ENCODE measurements at places on chromosomes 2 and 18.

DNA sequence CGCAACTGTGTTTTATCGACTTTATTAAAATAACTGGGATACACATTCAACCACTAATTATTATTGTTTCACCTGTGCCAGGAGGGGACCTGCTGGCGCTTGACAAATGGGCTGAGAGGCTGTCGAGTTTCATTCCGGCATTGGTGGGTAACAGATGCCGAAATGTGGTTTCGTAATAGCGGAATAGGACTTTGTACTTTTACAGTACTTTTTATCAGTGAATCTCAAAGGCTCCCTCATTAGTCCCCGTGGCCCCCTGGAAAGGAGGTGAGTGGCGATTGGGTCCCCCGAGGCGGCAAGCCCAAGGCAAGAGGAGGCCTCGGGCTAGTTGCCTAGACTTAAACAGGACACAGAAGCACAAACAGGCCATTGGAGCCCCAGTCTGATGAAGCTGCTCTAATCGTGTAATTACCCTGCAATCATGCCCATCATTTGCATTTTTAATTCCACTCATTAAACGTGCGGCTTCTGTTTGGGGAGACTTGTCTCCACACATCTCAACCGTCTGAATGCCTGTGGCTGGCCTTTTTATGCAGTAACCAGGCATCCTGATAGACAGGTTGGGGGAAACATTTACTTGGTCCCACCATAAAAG lies 193.2 kb downstream of the INO80D start:
- no peak for DNase-seq

DNA sequence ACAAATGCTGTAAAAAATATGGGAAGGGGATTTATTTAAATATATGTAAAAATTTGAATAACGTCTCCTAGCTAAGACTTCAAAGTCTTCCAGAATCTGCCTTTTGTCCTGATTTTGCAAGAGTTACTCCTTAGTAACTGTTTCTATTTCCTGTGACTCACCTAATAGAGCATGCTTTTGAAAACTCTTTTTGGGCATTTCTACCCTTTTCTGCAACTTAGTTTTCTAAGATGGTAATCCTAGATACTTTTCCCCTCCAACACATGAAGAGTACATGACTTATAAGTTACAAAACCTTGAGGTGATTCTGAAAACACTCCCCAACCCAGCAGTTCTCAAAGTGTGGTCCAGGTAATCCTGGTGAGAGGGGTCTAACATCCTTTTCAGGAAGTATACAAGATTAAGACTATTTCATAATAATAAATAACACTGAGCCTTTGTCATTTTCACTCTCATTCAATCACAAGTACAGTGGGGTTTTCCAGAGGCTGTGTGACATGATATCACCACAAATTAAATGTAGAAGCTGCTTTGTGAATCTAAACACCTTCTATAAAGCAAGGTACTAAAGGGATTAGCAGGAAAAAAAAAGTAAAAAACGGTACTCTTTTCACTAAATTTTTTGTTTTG lies 31.9 kb downstream of the PPP4R3B start:
- no peak for DNase-seq

GRCh38 chr2:75522543-75523312 lies 38.0 kb downstream of the EVA1A start:
- DNase-seq: no peak

DNA sequence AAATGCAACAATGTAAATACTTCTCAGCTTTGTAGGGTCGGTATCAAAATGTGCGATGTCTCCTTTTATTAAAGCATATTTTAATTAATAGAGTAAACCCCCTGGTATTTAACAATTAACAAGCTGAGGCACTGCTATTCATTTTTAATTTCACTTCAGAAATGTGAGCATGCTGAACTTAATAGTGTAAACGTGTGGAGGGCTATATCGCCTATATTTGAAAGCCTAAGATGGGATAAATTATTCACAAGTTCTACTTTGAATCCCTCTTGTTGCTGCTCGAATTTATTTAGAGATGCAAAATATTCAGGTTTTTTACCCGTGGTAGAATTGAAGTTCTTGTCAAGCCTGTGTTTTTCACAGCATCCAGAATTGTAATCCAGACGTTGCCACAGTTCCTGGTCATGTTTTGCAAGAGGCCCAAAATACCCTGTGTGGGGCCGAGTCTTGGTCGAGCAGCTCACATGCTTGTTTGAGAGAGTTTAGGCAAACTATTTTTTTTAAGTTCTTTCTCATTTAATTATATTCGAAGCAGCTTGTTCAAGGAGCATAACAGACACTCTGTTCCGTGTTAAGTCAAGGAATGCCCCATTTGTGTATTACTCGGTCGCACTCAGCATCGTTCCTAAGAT lies 2.5 kb downstream of the SALL3 start:
- DNase-seq: no peak

- no peak for DNase-seq
Observed at GRCh38 chr2:17229414-17229813, 288.8 kb downstream of the RAD51AP2 start.

GRCh38 chr2:159640176-159640575 lies 23.8 kb upstream of the BAZ2B start:
- DNase-seq: no peak

GRCh38 chr18:59834267-59834666 lies 65.5 kb upstream of the PMAIP1 start:
- no peak for DNase-seq

DNA sequence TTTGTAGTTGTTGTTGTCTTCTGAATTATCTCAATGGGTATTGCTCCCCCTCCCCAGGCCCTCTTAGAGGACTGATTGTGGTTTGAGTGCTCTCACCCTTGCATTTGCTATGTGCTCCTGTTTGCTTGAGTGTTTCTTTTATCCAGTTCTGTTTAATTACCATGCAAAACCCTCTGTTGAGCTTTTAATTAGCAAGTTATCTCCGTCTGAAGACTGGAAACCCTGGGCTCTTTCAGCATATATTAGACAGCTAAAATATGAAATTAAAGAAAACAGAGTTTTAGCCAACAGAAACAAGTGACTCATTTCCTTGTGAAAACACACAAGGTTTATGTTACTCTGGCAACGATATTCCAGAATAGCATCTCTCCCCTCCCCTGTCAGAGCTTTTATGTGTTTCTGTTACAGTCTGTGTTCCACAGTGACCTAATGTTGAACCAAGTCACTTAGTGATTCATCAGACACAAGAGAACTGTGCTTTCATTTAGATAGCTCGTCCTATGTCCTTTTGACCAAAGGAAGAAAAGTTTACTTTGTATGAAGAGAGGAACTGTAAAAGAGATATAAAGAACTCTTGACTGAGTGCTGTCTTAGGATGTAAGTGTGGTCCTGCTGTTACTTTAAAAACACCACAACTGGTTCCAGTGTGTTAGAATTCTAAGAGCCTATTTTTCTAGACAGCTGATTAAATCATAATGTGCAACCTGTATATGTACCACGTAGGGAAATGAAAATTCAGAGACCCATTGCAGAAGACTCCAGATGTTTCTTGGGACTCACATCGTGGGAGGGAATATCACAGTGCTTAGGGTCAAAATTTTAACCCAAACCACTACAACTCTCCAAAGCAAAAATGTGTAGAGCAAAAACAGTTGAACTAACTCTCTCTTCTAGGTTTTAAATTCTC lies 172.8 kb upstream of the RBMS1 start:
- DNase-seq: peak; percentile 59
